ENCODE measurements at places on chromosomes 11 and 22.

DNA sequence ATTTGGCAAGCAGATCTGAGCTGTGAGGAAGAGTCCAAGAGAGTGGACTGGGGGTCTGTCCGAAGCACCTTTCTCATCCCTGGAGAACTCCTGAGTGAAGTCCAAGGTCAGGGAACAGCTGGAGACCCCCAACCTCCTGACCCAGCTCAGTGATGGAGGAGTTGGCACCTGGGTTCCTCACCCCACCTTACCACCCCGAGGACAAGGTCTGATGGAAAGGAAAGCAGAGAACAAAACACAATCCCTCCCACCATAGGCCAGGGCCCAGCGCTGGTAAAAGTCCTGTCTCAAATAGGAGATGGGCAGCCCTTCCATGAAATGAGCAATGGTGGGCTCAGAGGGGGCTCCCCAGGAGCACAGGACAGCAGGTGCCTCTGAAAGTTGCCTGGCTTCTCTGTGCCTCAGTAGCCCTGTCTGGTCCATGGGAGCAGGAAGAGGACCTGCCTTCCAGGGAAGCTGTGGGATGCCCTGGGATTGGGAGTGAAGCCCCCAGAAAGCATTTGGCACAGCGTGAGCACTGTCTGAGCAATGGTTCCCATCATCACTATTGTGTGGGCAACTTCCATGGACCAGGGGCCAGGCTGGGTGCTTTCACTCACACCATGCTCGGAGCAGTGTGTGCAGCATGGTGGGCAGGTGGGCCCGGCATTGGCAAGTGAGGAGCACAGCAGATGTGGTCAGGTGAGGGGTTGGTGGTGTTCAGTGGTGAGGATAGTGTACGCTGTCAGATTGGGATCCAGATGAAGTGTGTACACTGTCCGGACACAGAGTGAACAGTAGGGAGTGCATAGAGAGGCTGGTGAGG is 7.5 kb downstream of the TRIM29 start:
- no peak for DNase-seq

DNA sequence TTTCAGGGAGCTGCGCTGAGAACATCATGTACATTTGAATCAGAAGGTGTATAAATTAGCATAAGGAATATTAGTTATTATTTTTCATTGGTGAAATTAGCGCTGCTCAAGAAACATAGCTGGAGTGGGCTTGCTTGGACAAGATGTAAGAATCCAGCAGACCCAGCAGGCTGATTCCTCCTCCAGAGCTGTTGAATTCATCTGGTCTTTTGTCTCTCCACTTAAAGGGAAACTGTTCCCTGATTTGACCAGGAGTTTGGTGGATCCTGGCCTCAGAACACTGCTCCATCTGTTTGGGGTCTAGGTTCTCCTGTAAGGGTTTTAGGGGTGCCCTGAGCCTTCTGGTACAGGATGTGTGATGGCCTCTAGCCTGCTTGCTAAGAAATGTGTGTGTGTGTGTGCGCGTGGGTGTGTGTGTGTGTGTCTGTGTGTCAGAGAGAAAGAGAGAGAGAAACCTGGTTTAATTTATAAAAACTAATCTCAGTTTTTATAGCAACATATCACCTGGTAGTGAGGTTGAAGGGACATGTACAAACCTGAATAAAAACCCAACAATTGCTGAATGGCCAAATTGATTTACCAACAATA is 8.3 kb upstream of the SORL1 start:
- no peak for DNase-seq

DNA sequence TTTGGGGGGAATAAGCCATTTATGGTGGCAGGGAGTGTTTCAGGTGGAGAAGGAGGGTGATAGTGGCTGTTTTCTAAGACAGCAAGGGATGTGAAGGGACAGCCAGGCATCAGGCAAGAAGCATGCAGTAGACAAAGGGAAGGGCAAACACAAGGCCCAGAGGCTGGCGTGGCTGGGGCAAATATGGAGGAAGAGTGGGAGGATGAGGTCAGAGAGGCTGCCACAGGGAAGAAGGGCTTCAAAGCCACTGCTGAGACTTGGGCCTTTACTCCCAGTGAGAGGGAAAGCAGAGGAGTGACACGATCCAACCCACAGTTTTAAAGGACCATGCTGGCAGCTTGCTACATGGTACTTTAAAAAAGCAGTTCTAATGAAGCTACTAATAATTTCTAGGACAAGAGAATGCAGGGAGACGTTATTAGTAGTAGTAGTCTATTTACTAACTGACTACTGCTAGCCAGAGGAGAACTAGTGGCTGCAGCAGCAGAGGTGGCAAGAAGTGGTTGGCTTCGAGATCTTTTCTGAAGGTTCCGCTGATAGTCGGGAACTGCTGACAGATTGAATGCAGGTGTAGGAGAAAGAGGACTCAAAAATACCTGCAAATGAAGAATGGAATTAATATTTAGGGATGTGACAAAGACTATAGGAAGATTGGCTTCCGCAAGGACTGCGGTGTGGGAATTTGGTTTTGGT is 13.7 kb downstream of the KMT5B start:
- DNase-seq = no peak

GRCh38 chr11:125082611-125083311 is 19.7 kb downstream of the SLC37A2 start:
- peak; percentile 91 for DNase-seq

DNA sequence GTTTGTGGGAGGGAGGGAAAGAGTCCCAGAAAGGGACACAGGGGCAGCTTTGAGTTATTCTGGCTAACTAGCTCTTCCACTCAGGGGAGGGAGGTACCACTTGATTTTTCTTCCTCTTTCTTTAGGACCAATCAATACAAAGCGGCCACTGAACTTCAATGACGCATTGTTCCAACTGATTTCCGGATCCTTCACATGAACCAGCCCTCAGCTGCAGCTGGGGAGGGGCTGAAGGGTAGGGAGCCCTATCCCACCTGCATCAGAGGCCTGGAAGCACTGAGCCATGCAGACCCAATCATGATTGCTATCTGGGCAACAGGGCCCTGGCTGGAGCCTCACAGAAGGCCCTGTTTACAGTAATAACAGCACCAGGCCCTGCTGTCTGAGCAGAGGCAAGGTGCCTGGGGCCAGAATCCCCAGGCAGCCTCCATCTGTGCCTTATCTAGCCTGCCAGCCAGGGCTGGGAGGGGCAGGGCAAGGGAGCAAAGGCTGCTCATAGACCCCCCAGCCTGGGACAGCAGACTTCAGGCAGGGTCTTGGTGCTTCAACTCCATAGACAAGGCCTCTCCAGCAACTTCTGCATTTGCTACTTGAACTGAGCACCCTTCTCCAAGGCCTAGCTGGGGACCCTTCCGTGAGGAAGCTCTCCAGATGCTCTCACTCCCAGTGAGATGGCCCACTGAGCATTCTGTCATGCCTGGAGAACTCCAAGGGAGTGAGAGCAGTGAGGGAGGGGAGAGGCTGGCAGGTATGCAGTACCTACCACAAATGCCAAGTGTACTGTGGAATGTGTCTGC is 22.5 kb downstream of the CLPB start:
- DNase-seq = peak; percentile 57

- peak; percentile 92 for DNase-seq
Observed at GRCh38 chr11:102573851-102574250, 43.3 kb upstream of the MMP7 start.

DNA sequence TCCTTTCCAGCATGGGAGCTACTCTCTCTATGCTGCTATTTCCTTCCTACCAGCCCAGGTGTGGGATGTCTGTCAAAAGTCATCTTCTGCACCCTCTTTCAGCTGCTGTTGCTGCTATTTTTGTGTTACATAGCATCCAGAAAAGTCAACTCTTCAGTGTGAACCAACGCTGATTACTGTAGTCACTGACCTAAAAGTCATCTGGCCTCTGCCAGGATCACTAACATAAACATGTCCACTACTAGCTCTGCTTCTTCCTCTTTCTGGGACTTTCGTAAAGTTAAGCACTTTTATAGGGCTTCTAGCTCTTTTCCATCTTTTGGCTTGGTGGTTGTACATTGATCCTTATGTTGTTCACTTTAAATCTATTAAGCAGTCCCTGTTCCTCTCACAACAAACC is 90.2 kb upstream of the CARD18 start:
- no peak for DNase-seq

DNA sequence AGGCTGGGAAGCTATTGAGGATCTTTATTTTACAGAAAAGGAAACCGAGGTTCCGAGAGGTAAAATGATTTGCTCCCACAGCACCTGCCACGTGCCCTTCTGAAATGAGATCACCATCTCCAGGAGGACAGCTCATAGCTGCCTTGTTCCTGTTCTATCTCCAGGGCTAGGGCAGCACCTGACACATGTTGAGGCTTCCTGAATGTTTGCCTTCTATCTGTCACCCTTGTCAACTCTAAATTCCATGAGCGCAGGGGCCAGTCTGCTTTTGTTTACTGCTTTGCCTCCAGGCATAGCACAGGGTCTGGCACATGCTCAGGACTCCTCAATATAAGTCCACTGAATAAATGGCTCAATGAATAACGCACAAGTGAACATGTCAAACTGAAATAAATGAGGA is 24.1 kb downstream of the ASCC2 start:
- no peak for DNase-seq

Data from foreskin melanocyte (primary cell).